Prostate gland (tissue), 2 donors: ENCODE measurements at places on chromosomes 5 and 9. TPM values are rescaled to one million over a fixed set of nuclear protein-coding genes. Genes with fewer than 3 reads are reported as not detected.

DNA sequence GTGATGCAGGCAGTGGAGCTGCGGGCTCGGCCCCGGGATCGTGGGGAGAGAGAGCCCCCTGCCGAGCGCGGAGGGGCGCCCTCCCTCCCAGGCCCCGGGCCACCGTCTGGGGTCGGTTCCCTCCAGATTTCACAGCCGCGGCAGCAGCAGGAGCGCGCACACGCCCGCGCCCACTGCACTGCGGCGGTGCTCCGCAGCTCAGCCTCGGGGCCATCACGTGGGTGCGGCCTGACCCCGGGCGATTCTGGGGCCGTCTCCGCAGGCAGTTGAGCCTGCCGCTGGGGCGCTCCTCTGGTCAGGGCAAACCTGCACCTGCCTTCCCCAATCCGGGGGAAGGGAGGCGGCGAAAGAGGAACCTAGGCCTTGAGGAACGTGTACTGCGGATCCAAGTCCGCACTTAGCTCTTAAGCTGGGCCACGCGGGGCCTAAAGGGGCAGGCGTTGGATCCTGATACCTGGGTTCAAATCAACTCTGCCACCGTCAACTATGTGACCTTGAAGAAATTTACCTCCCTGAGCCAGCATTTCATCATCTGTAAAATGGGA is 9.4 kb upstream of the DELE1 start:
- DNase-seq: no peak
- peaks cover 4% of the 10 kb centered on the region for H3K4me1 ChIP-seq
- no peak overlapping the region for H3K27ac ChIP-seq
- peaks cover 5% of the 10 kb centered on the region for H3K27me3 ChIP-seq
- H3K4me3 ChIP-seq: peak overlapping the region; percentile 10

DNA sequence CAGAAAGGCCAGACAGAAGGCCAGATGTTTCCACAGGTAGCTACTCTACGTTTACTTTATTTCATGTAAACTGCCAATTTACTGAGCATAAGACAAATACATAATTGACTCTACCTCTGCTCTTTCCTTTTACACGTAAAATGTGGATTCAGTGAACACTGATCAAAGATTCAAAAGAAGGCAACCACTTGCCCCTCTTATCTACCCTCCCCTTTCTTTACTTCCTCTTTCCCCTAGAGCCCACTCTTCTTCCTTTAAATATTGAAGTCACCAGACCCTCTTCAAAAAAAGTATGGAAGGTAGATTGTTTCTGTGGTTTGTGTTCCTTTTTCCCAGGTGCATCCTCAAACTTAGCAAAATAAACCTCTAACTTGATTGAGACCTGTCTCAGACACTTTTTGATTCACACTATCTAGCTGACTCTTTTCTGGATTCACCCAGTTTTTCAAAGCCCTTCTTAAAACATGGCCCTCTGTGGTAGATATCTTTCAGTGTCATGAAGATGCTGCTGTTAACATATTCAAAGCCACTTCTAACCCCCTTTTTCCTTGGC is 6.7 kb downstream of the FAM114A2 start:
- H3K4me3 ChIP-seq: no peak overlapping the region
- DNase-seq: no peak
- no peaks in the 10 kb centered on the region for H3K27me3 ChIP-seq
- no peaks in the 10 kb centered on the region for H3K4me1 ChIP-seq
- H3K27ac ChIP-seq: no peak overlapping the region

DNA sequence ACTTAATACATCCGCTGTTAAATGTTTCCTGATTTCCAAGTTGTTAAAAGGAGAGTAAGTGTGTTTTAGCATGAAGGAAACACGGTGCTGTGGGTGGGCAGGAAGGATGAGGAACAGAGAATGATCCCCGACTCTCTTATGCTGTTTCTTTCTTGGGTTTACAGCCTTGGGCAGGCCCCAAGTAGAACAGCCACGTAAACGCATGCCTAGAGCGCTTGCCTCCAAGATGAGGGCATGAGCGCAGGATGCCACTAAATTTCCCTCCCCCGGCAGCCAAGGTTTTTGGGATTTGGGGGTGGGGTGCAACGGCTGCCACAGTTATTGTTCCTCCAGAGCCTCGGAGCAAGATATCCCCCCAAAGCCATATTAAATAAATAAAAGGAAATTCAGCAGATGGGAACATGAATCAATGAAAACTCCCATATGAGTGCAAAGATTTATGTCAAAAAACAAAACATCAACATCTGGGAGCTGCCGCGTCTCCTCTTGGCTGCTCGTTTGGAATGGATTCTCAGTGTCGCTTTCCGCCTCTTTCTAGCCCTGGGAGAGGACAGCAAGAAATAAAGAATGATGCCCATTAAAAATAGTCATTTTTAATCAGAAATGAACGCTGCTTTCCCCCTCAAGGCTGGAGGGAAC is 10.0 kb upstream of the DELE1 start:
- no peak overlapping the region for H3K27ac ChIP-seq
- no peaks in the 10 kb centered on the region for H3K36me3 ChIP-seq
- DNase-seq: no peak
- peaks cover 5% of the 10 kb centered on the region for H3K27me3 ChIP-seq

DNA sequence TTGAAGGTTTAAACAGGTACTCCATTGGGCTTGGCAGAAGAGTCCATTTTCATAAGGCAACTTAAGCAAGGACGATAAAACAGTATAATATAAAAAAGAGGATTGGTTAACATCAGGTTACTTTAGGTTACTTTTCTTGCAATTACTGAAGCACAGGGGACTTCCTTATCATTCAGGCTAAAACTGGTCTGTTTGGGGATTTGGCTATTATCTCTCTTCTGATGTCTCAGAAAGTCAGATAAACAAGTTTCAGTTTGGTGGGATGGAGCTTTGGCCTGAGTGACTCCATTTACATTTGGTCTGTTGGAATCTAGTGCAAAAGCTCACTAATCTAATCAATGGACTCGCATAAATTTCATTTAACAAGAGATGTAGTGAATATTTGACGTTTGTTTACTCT is 8.0 kb downstream of the GAPT start:
- H3K4me3 ChIP-seq: no peak overlapping the region
- no peaks in the 10 kb centered on the region for H3K4me1 ChIP-seq
- no peak for DNase-seq
- H3K27ac ChIP-seq: no peak overlapping the region

DNA sequence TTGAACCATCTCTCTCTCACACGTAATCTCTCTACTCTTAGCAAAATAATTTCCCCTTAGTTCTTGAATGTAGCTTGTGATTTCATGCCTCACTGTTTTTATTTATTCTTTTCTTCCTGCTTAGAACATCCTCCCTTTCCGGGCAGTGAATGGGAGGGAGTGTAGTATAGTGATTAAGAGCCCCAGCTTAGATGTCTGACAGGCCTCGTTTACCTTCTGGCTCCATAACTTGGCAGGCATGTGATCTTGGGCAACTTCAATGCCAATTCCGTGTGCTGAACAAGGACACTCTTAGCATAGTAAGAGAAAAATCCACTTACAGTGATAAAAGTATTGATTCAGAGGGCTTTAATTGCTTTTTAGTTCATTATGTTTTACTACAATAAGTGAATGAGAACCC is 96.3 kb upstream of the TNPO1 start:
- no peak overlapping the region for H3K4me3 ChIP-seq
- no peak overlapping the region for H3K27ac ChIP-seq
- H3K36me3 ChIP-seq: no peaks in the 10 kb centered on the region
- no peak for DNase-seq

DNA sequence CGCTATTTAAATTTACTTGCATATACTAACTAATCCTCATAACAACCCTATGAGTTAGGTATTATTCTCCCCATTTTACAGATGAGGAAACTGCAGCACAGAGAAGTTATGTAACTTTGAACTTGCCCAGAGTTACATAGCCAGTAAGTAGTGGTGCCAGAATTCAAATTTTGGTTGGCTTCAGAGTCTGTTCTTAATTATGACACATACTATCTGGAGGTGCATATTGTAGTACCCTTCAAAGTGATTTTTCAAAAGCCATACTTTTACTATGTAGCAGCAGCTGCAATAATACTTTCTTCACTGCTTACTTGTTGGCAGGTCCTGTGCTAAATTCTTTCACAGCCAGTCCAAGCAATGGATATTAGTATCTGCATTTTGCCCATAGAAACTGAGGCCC is 16.4 kb downstream of the MAN2A1 start:
- DNase-seq: no peak
- H3K27ac ChIP-seq: no peak overlapping the region
- no peaks in the 10 kb centered on the region for H3K36me3 ChIP-seq

DNA sequence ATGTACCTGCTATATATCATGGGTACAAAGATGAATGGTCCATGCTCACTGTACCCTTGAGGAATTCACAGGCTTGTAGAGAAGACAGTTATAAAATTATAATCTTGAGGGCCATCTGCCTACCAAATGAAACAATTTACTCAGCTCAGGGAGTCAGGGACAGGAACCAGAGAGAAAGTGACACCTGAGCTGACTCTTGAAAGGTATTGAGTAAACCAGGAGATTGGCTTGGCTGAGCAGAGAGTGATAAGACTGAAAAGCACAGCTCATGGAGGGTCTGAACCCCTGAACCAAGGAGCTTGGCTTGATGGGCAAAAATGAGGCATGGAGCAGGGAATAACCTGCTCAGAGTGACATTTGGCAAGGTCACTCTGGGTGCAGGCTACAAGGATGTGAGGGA is 147.3 kb downstream of the FAM114A2 start:
- H3K36me3 ChIP-seq: no peaks in the 10 kb centered on the region
- no peak overlapping the region for H3K27ac ChIP-seq
- H3K4me1 ChIP-seq: no peaks in the 10 kb centered on the region
- DNase-seq: no peak

GRCh38 chr5:138330813-138331448 is 673 bp downstream of the CDC25C start:
- H3K4me3 ChIP-seq: peak overlapping the region; percentile 39
- no peak overlapping the region for H3K27ac ChIP-seq
- no peaks in the 10 kb centered on the region for H3K4me1 ChIP-seq
- no peaks in the 10 kb centered on the region for H3K36me3 ChIP-seq
- DNase-seq: no peak

DNA sequence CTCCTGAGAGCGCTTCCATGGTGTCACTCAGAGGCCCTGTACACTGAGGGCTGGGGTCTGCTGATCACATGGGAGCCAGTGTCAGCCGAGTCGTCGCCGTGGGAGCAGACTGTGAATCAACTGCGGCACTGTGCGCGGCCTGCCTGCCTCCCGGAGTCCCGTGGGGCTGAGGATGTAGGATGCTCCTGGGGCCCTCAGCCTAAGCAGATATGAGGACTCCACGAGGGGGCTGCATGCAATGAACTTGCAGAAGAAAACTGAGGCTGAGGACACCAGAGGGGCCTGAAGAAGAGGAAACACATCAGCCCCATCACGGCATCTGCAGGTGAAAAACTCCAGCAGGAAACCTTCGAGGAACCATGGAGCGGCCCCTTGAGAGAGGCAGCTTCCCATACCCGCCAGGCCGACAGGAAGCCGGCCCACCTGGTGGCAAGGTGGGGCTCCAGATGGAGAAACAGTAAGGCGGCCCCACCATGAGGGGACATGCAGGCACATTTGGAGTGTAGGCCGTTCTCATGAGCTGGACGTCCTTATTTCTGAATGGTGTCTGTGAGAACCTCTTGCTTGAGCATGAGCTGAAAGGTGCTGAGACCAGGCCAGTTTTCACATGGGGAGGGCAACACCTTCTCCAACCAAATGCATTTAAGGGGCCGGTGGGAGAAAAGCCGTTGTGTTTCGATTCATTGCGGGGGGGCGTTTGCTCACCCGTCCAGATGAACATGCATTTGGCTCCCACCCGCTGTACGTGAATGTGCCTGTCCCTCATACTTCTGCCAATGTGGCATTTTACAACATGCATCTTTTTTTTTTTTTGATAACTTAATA is 35.2 kb upstream of the ADAMTS2 start:
- H3K27me3 ChIP-seq: no peaks in the 10 kb centered on the region
- H3K27ac ChIP-seq: no peak overlapping the region
- no peak for DNase-seq
- no peak overlapping the region for H3K4me3 ChIP-seq
- no peaks in the 10 kb centered on the region for H3K4me1 ChIP-seq

- H3K4me3 ChIP-seq: no peak overlapping the region
- H3K36me3 ChIP-seq: no peaks in the 10 kb centered on the region
- H3K27me3 ChIP-seq: no peaks in the 10 kb centered on the region
- H3K27ac ChIP-seq: peak overlapping the region; percentile 33
- peaks cover 7% of the 10 kb centered on the region for H3K4me1 ChIP-seq
- DNase-seq: no peak
Observed at GRCh38 chr9:136565086-136565714, 19.4 kb upstream of the NOTCH1 start.

DNA sequence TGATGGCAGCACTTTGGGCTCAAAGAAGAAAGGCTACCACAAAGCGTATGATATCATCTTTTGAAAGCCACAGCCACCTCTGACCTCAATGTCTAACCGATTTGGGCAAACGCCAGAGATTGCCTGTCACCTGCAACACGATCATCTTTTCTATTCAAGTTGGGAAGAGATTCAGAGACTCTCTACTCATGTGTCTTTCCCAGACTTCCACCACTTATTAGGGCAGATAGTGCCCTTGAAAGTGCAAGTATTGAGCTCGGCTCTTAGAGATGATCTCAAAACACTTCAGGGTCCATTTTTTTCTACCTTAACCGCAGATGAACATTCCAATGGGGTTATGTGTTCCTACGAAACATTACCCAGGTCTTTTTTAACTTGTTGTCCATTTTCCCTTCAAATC is 213.7 kb downstream of the DRD1 start:
- H3K4me3 ChIP-seq: no peak overlapping the region
- DNase-seq: no peak
- no peaks in the 10 kb centered on the region for H3K27me3 ChIP-seq
- no peaks in the 10 kb centered on the region for H3K36me3 ChIP-seq
- H3K4me1 ChIP-seq: no peaks in the 10 kb centered on the region

DNA sequence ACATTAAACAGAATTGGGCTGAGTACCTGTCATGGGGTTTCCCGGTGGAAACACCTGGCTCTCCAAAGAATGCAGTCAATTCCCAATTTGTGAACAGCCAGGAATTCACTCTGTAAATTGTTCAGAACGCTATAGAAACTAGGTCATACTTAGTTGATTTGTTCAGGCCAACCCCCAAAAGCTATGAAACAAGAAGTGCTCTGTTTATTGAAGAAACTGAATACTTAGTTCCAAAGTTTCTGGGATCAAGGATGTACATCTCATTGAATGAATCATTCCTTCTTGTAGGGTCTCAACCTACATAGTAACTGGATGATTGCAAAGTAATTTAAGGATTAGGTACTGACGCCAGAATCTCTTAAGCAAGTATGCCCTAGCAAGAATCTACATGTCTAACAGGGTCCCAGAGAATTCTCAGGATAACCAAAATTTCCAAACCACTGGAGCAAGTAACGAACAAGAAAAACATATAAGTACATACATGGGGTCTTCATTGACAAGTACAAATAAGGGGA is 659 bp upstream of the TUSC1 start:
- H3K27ac ChIP-seq: peak overlapping the region; percentile 97
- no peaks in the 10 kb centered on the region for H3K36me3 ChIP-seq

PPP2R2B gene
- 2.6 TPM for total RNA-seq

PCDHGB4 gene
- total RNA-seq: 6.7 TPM

PCDHGB7 gene
- 7.0 TPM for total RNA-seq

DELE1 gene
- total RNA-seq: 66.7 TPM

PAEP gene
- total RNA-seq: 3.0 TPM

ENTREP1 gene
- total RNA-seq: 10.2 TPM
